ENCODE measurements at places on chromosomes 4 and X. TPM values are rescaled to one million over a fixed set of nuclear protein-coding genes. Genes with fewer than 3 reads are reported as not detected.

EMD gene
- total RNA-seq, result 18.0 TPM

DCAF8L2 gene
- total RNA-seq, result not detected

HSFX1 gene
- 0.85 TPM for total RNA-seq

SEPTIN11 gene
- total RNA-seq, result 254 TPM

PAGE2 gene
- not detected for total RNA-seq

EPGN gene
- 0.38 TPM for total RNA-seq

SULT1E1 gene
- total RNA-seq, result 3.9 TPM

LDB2 gene
- 15.5 TPM for total RNA-seq

Measured in regular cardiac myocyte (primary cell).